Spinal cord (tissue), 10 donors: ENCODE measurements at places on chromosomes 13 and 19.

- no peak overlapping the region for H3K27ac ChIP-seq
- H3K36me3 ChIP-seq = no peaks in the 10 kb centered on the region
- H3K4me1 ChIP-seq = no peaks in the 10 kb centered on the region
- no peaks in the 10 kb centered on the region for H3K27me3 ChIP-seq
- H3K4me3 ChIP-seq = no peak overlapping the region
These were observed 36.4 kb downstream of the PSG11 start for GRCh38 chr19:42989851-42990250.

DNA sequence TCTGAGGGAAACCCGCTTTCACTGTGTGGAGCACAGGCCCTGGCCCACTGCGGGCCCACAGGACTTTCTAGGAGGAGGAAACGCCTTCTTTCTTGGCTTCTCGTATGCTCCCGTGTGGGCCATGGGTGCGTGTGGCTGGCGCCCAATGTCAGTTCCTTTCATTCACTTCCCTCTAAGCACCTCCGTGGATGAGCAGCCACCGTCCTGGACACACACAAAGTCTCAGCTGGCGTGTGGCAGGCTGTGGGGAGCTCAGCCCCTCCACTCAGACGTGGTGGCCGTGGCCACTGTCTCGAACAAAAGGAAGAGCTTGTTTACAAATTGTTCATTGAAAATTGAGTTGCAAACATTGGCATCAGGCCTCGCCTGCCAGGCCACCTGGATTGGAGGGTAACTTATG lies 240.0 kb upstream of the SGCG start:
- no peaks in the 10 kb centered on the region for H3K36me3 ChIP-seq
- H3K27ac ChIP-seq = no peak overlapping the region
- H3K4me3 ChIP-seq = no peak overlapping the region
- H3K27me3 ChIP-seq = no peaks in the 10 kb centered on the region
- peaks cover 6% of the 10 kb centered on the region for H3K4me1 ChIP-seq
- DNase-seq = no peak

DNA sequence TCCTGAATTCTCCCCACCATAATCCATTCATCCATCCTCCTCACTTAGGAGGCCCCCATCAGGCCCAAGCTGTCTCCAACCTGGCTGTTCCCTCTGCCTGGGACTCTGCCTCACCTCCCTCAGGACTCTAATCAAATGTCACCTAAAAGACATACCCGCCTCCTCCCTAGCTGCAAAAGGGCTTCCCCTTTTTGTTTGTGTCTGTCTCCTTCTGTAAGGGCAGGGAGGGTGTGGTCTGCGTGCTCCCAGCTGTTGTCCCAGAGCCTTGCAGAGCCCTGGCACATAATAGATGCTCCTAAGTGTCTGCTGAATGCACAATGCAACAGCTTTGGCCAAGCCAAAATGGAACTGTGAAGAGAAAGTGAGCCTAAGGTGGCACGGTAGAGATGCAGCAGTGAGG lies 4.4 kb downstream of the TRIR start:
- no peaks in the 10 kb centered on the region for H3K27me3 ChIP-seq
- no peak overlapping the region for H3K4me3 ChIP-seq
- peaks cover 21% of the 10 kb centered on the region for H3K4me1 ChIP-seq
- DNase-seq = no peak

DNA sequence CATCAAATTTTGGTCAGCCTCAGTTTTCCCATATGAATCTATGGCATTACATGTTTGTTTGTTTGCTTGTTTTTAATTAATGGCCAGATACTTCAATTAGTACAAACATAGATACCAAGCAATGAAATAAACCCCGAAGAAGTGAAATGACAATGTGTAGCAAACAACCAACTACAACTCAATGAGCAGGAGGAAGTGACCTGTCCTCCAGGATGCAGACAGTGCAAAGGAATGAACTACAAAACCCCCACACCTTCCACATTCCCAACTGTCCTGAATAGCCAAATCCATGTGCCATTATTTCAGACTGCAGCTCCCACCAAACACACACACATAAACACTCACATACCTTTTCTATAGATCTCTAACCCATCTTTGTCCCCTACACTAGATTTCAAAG lies 45.0 kb upstream of the FAM124A start:
- no peaks in the 10 kb centered on the region for H3K4me1 ChIP-seq
- no peaks in the 10 kb centered on the region for H3K36me3 ChIP-seq
- DNase-seq = no peak
- no peak overlapping the region for H3K27ac ChIP-seq

GRCh38 chr13:73556128-73556527 lies 497.3 kb downstream of the KLF5 start:
- H3K4me1 ChIP-seq = no peaks in the 10 kb centered on the region
- H3K27me3 ChIP-seq = no peaks in the 10 kb centered on the region
- H3K36me3 ChIP-seq = no peaks in the 10 kb centered on the region
- DNase-seq = no peak
- H3K4me3 ChIP-seq = no peak overlapping the region

DNA sequence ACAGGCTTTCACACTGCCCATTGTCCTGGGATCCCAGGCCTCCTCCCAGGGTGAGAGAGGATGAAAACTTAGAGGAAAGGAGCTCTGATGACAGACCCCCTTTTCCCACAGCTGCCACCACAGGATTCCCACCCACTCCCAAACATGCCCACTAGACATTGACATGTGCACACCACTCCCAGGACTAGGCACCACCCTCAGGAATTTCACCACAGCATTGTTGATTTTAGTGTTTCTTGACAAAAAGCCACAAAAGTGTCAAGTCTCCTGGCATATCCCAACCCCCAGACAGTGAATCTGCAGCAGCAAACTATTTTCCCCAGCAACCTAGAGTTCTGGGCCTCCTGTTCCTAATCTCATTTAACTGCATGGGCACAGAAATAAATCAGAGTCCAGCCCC lies 10.1 kb downstream of the ZNF714 start:
- H3K27ac ChIP-seq = no peak overlapping the region
- H3K27me3 ChIP-seq = no peaks in the 10 kb centered on the region
- H3K36me3 ChIP-seq = no peaks in the 10 kb centered on the region
- no peak overlapping the region for H3K4me3 ChIP-seq
- no peak for DNase-seq
- H3K4me1 ChIP-seq = no peaks in the 10 kb centered on the region

GRCh38 chr13:44120043-44120442 lies 240.3 kb downstream of the LACC1 start:
- no peaks in the 10 kb centered on the region for H3K36me3 ChIP-seq
- no peak overlapping the region for H3K4me3 ChIP-seq
- no peaks in the 10 kb centered on the region for H3K27me3 ChIP-seq
- DNase-seq = no peak
